Stimulated activated CD8-positive, alpha-beta memory T cell treated with anti-CD3 and anti-CD28 coated beads, Interleukin-15, amount 100 ng/mL, for 4 hours (primary cell): ENCODE measurements at places on chromosomes 12 and 14.

DNA sequence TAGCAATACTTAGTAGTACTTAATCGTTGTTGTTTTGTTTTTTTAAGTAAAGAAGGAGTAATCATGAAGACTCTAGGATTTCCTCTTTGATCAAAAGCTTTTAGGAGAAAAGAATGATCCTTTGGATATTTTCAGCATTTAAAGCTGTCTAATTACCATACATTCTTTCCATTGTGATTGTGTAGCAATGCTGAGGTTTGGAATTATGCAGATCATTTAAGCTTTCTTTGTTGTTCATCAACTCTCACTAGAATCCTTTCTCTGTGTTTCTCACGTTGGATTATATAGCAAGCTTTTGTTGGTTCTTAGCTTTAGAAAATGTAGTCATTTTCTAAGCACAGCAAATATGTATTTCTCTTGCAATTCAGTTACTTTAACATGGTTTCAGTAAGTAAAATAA is 25.8 kb downstream of the CCDC91 start:
- no peak for DNase-seq

DNA sequence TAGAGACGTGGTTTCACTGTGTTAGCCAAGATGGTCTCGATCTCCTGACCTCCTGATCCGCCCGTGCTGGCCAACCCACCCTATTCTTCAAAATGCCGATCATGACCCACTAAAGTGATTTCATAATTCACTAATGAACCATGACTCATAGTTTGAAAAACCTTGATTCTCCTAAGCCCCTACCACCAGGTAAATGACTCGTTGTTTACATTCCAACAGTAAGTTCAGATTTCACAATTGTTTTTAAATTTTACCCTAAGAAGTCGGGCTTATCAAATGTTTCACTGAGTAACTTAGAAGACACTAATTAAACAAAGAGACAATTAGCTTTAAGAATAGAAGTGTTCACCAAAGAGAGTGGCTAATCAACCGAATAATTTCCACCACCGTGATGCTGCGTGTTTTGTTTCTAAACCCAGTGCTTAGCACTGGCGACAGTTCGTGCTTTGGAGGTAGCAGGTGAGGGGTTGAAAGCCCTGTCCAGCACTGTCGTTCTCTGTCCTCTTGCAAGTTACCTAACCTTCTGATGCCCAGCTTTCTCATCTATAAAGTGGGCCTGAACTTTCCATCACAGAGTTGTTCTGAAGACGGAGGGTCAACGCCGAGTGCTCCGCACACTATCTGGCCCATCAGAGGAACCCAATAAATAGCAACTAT is 136.5 kb downstream of the NTF3 start:
- DNase-seq = no peak

DNA sequence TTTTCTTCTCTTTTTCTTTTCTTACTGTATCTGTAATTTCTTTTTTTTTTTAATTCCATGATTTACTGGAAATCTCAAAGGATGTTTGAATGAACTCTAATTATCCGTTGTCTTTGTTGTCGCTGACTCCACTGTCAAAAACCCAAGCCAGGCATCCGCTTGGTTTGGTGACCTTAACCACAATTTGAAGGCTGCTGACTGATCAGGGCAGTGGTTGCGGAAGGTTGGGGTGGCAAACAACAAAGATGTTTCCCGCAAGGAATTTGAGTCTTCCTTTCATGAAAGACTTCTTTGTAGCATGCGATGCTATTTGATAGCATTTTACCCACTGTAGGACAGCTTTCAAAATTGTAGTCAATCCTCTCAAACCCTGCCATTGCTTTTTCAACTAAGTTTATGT is 1013.8 kb downstream of the DIO2 start:
- DNase-seq = no peak

DNA sequence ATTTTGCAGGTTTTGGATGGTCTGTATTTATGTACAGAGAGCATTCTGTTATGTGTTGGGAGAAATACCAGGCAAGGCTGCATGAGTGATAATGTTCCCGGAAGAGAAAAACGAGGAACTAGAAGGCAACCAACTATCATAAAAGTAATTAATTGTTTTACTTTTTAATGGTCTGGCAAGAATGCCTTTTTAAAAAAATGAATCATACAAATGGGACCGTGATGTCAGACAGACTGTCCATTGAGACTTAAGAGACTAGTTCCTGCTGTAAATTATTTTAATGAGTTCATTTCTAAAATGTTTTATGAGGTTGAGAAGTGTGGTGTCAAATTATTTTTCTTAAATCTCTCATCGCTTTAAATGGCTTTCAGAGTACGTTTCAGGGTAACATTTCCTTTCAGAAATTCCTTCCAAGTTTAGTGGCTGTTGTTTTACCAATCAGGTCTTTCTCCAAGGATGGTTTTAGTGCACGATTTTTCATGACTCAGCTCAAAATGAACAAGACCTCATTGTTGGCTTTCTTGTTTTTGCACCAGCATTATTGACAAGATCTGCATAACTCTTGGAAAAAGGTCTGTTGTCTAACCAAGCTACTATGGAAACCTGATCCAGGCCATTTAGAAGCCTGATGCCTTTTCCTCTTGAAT is 86.1 kb upstream of the ARHGAP5 start:
- no peak for DNase-seq

- DNase-seq = no peak
Measured at GRCh38 chr14:97359341-97359740, 562.2 kb downstream of the VRK1 start.
